ENCODE measurements at places on chromosomes 13 and 19.

- no peak for DNase-seq
Observed at GRCh38 chr13:41533266-41534052, 76.1 kb downstream of the RGCC start.

DNA sequence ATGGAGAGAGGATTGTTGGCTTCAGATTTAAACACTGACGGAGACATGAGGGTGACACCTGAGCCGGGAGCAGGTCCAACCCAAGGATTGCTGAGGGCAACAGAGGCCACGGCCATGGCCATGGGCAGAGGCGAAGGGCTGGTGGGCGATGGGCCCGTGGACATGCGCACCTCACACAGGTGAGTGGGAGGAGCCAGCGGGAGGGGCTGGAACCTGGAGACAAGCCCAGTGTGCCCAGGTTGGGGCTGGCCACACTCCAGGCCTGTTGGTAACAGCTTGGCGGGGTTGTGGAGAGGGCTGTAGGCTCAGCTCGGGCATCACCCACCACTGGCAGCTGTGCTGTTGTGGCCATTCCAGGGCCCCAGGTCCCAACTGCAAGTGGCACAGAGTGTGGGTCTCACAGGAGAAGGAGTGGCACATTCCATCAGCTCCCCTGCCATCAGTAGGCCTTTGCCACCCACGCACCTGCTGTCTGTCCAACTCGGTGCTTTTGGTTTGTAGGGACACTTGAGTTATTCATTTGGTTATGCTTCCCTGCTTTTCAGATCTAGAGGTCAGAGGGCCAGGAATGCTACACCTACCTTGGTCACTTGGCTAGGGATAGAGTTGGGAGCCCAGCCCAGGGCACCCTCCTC is 49.8 kb downstream of the TSSK6 start:
- DNase-seq: no peak

GRCh38 chr13:103487841-103488240 is 421.6 kb upstream of the SLC10A2 start:
- DNase-seq: no peak

- no peak for DNase-seq
Observed at GRCh38 chr13:23183292-23183691, 2.5 kb downstream of the SGCG start.

DNA sequence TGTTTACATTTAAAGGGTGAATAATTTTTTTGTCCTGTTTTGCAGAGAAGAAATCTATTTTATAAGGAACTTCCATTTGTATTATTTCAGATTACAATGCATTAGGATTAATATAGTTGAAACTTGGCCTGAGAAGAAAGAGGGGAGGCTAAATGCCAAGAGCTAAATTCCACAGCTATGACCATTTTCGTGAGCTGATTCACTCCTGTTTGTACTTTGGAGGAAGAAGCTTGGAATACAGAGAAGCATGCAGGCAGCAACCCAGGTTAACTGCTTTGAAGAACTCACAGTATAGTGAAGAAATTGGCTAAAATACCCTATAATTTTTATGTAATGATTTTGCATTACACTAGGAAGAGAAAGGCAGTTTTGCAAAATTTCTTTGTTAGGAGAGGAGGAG is 309.4 kb upstream of the KLF12 start:
- DNase-seq: no peak

GRCh38 chr13:45674908-45675307 is 27.2 kb upstream of the CBY2 start:
- DNase-seq: no peak

DNA sequence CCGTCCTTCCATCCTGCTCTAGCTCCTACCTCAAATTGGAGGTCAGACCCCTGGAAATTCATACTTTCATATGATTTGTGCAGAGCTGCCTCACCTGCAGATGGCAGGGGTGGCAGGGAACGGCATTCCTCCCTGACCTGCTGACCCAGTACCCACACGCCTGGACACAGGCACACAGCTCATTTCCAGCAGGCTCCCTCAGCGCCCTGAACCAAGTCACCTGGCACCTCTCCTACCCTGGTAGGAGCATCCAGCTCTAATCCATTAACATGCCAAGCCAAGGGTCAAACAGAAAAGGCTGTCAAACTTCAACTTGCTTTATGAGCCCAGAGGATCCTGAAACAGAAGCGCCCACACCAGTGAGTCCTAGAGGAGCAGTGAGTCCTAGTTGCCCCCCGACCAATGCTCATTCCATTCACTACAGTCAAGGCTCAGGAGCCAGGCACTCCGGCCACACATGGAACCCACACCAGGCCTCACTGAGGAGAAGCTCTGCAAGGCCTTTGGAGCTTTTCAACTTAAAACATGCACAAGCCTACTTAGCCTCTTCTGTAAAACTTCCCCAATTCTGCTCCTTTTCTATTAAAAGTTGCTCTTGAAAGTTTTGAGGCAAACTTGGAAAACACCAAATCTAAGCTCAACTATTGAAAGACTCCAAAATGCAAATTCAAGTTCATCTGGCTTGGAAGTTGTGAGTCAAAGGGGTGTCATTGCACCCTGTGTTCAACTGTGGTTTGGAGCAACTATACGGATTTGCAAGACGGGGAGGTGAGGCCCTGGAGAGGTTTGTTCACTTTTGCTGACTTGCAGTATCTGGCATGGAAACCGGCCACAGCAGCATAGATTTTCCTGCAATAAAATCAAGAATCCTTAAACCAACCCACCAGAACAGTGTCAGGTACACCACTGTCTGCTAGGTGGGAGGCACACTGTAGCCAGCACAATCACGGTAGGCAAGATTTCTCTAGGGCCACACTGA is 96.7 kb downstream of the CRYL1 start:
- DNase-seq: no peak
